GM20000 (cell line): ENCODE measurements at places on chromosomes 1 and 21.

- no peak for DNase-seq
Observed at GRCh38 chr1:62875676-62876075, 91.7 kb downstream of the ATG4C start.

GRCh38 chr1:186420311-186420710 is 40.6 kb downstream of the PDC start:
- DNase-seq = no peak

- DNase-seq = peak; percentile 74
Observed at GRCh38 chr1:202848191-202848542, 37.4 kb downstream of the PCAT6 start.

DNA sequence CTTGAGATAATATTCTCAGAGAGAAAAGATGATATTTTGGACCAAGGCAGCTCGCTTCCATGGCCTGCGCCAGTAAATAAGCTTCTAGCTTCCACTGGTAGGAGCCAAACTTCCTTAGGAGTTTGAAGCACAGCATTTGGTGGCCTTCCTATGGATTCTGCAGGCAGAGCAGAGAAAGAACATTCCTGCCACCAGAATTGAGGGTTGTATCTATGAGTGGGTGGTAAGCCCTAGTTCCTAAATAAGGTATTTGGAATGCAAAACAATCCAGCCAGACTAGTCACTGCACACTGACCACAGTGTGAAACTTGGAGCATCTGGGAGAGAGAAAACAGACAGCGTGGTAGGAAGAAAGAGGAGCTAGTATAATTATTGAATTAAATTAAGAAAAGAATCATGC is 54.1 kb upstream of the BCAR3 start:
- DNase-seq = no peak

GRCh38 chr1:225539069-225539468 is 111.2 kb upstream of the LBR start:
- DNase-seq = no peak

DNA sequence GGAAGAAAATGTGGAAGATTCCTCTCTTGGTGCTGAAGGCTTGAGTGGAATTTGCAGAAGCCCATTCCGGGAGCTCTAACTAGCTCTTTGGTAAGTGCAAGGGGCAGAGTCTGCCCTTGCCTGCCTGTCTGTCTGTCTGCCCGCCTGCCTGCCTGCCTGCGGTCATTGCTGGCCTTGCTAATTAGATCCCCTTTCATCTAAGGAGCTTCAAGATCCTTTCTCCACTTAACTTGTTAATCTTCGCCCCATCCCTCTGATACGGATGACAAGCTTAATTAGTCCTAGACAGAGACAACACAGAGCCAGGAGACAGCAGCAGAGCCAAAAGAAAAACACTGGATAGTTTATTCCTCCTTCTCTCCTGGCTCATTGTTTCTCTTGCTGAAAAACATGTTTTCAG is 80.2 kb upstream of the GADD45A start:
- DNase-seq = no peak

GRCh38 chr1:2823921-2824610 is 22.6 kb upstream of the TTC34 start:
- no peak for DNase-seq

GRCh38 chr1:160371756-160372155 is 4.9 kb downstream of the NHLH1 start:
- no peak for DNase-seq

GRCh38 chr1:109617291-109617801 is 2.1 kb downstream of the GNAT2 start:
- DNase-seq = no peak

DNA sequence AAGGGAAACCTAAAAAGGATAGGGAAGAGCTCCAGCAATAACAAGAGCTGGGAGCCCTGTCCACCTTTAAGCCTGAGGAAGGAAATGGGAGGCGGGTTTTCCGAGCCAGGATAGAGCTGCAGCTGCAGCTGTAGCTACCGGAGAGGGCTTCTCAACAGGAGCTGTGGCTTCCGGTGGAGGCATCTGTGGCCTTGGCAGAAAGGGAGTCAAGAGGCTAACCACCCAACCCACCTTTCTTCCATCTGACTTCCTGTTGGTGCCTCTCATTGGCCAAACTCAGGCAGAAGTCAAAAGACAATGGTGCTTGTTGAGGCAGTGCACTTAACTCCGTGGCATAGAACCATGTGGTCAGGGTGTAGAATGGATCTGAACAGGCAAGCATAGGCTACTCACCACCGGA is 313.1 kb upstream of the DAB1 start:
- no peak for DNase-seq

DNA sequence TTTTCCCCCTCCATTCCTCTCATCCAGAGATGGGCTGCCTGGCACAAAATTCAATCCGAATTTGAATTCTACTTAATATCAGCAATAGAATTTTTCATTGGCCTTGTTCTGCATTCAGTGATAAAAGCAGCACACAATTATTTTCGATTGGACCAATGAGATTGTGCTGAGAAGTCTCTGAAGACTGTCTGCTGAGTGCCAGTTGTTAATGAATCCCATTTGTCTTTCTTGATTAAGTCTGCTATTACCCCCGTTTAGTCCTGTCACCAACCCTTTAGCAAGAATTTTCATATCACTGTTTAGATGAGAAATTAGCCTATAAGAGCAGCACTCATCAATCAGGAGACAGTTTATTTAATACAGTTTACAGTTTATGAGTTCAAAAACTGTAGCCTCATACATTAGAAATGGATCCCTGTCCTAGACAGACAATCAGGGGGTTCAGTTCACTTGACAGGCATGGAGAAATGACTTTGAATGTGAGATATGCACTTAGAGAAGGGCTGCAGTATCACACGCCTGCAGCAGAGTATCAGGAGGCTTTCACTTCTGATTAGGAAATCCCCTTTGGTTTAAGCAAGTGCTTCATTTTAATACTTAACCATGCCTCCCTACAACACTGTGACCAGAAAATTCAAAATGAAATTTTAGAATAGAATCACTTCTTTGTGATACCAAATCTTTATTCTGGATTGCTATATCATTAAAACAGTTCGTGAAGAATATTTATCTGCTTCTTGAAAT is 304.7 kb upstream of the PTBP2 start:
- peak; percentile 27 for DNase-seq

DNA sequence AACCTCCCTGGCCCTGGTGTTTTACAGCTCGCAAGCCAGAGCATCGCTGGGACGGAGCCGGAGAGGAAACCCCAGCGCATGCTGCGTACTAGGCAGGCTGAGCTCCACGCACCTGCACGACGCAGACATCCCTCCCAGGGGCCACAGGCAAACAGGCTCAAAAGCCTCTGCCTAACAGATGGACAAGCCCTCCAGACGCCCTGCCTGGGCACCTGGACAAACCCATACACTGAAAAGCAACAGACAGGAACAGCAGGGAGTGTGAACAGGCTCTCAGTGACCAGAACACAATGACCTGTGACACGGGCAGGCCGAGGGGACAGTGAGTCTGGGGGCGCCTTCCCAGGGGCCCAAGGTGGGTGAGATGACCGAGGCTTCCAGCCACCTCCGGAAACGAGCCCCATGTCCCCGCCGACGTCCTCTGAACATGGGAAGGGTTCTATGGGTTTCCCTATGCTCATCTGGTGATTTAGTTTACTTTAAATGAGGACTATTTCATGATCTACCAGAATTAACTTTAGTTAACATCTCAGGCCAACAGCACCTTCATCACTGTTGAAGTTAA is 40.3 kb downstream of the NPHP4 start:
- no peak for DNase-seq

DNA sequence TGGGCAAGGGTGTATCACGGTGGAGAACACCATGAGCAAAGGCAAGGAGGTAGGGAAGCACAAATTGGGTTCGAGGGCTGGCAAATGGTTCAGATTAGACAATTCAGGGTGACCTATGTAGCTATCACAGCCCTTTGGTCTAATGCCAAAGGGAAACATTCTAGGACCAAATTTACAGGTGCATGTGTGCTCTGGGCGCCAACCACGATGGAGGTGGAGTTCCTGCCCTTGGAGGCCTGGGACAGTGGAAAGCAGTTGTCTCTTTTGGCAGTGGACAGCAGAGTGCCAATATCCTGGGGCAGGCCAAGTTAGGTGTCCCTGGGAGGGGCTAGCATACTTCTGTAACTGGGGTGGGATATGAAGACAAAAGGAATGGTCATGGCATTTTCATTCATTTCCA is 40.1 kb downstream of the IGFN1 start:
- DNase-seq = no peak

DNA sequence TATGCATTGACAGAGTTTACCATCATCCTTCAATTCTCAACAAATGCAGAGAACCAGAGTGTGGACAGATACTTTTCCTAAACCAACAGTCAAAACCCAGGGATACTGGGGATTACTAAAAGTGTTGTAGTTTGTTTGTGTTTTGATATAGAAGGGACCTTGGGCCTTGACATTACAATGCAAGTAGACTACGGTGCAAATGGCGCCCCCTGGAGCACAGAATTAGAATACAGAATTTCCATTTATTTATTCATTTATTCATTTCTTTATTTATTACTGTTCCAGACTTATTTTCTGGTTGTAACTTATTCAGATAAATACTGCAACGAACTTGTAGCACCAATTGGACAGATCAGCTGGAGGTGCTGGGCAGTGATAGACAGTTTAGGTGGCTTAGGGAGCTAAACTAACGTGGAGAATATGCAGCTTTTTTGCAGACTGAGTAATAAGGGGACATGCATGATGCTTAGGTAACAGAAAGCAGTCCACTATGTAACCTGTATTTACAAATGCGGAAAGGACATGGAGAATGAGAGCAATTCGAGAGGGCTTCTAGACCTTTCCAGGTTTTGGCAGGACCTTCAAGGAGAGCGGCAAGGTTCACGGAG is 42.6 kb downstream of the KIRREL1 start:
- no peak for DNase-seq

GRCh38 chr1:160481979-160482596 is 41.0 kb downstream of the SLAMF6 start:
- no peak for DNase-seq

DNA sequence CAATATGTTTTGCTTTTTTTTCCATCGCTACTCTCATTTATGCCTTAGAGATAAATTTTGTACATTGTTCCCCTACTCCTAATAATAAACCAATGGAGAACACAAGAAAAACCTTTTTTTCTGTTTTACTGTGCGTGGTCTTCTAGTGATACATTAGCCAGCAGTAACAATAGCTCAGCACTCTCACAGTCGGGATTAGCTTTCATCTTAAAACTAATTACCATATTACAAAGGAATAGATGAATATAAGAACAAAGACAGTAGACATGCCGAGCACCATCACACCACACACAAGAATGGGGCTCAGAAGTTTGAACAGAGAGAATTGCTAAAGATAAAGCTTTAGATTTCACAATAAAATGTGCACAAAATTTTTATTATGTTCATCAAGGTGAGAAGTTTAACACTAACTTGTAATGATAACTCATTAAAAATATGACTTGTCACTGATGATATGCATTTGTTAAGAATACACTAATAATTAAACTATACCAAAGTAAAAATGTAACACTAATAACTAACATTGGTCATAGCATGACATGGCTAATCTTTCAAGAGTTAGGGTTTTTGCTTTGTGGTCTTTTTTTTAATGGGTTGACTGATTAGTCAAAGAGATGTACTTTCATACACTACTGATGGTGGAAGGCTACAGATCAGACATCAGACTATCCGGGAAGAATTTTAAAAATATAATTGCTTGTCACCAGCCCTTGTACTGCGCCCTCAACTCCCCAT is 61.8 kb downstream of the EXTL2 start:
- DNase-seq = no peak

DNA sequence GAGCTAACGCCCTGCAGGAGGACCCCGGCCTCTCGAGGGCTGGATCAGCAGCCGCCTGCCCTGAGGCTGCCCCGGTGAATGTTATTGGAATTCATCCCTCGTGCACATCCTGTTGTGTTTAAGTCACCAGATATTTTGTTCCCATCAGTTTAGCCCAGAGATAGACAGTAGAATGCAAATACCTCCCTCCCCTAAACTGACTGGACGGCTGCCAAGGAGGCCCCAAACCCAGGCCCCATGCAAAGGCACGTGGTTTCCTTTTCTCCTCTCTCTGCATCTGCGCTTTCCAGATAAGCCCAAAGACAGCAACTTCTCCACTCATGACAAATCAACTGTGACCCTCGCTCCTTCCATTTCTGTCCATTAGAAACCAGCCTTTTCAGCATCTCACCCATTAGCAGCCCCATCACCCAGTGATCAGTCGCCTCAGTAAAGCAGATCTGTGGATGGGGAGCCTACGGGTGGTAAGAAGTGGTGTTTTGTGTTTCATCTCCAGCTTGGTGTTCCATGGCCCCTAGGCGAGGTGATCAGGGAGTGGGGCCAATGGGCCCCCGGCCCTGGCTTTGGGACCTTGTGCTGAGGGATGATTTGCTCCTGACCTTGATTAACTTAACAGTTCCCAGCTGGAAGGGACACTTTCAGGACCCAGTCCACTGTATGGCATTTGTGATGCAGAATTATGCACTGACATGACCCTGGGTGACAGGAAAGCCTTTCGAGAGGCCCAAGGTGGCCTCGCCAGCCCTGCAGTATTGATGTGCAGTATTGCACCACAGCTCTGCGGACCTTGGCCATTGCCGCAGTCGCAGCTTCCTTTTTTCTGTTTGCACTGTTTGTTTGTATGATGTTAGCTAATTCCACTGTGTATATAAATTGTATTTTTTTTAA is 5.2 kb downstream of the NPPA start:
- DNase-seq = peak; percentile 49

- DNase-seq = no peak
Observed at GRCh38 chr1:227898502-227899140, 49.1 kb downstream of the WNT9A start.

- DNase-seq = no peak
Observed at GRCh38 chr1:230423261-230423660, 2.9 kb downstream of the PGBD5 start.

DNA sequence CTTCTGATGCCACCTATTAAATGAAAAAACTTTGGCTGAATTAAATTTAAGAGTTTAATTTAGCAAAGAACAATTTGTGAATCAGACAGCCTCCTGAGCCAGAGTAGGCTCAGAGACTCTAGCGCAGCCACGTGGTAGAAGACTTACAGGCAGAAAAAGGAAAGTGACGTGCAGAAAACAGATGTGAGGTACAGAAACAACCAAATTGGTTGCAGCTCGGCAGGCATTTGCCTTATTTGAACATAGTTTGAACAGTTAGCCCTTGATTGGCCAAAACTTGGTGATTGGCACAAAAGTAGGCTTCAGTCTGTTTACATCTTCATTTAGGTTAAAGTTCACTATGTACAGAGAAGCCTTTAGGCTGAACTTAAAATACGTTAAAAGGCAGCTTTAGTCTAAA is 22.9 kb downstream of the TCP10L start:
- no peak for DNase-seq

DNA sequence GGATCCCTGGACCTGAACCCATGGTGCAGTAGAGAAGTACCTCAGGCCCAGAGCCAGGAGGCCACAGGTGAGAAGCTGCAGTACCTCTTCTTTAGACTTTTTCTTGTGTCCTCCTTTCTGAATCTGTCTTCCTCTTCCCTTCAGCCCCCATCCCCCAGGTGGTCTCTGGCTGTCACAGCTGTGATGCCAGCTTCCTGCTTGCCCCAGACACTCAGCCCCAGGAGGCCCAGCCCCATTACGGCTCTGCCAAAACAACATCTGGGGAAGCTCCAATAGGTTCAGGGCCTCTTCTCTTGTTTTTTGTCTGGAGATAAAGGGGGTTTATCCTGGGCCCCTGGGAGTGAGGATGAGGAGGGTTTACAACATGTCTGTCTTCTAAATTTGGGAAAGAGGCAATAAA is 9.5 kb upstream of the BTG2 start:
- DNase-seq = no peak

GRCh38 chr1:162161916-162162550 is 92.5 kb downstream of the NOS1AP start:
- DNase-seq = no peak
